Effector CD4-positive, alpha-beta T cell (primary cell): ENCODE measurements at places on chromosomes 4 and X.

- DNase-seq, result no peak
These were observed 214.3 kb downstream of the RASL11B start for GRCh38 chr4:53076374-53076958.

DNA sequence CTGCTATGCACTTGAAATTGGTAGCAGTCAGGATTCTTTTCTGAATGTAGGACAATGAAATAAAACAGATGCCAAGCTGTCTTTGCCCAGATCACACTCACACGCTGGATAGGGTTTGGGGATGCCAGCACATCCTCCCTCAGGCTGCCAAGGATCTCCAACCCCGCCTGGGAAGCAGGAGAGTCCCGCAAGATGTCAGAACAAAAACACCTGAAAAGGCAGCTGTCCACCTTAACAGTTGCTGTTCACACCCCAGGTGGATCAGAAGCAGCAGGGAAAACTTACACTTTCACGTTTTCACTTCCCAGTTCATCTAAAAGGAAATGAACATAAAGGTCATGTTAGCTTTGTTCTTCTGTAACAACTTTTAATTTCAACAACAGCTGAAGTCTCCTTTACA lies 35.7 kb downstream of the TMEM154 start:
- DNase-seq, result no peak

GRCh38 chrX:71450433-71451106 lies 82.3 kb upstream of the OGT start:
- DNase-seq, result no peak

DNA sequence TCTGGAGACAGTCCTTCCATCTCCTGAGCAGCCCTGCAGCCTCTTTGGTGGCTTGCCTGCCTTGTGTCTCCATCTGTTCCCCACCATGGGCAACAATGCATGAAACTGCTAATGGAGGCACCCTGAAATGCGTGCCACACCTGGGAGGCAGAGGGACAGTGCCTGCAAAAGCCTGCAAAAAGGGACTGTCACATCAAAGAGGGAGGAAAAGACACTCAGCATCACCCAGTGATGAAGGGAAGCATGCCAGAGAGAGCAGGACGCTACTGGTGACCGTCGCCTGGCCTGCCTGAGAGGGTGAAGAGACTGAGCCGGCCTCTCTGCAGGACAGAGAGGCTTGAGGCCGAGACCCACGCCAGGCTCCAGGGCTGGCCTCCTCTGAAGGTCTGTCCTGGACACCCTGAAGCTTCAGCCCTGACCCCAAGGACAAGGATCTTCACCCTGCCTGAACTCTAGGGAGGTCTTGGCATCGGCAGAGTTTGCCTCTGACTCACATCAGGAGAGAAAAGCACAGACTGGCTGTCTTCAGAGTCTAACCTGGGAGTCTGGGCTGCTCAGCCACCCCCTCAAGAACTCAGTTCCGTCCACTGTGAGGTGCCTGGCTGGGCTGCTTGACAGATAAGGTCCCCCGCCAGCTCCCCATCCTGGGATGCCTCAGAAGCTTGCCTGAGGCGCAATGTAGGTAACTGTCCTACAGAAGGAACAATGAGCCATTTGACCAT lies 8.1 kb downstream of the ACSL1 start:
- no peak for DNase-seq

DNA sequence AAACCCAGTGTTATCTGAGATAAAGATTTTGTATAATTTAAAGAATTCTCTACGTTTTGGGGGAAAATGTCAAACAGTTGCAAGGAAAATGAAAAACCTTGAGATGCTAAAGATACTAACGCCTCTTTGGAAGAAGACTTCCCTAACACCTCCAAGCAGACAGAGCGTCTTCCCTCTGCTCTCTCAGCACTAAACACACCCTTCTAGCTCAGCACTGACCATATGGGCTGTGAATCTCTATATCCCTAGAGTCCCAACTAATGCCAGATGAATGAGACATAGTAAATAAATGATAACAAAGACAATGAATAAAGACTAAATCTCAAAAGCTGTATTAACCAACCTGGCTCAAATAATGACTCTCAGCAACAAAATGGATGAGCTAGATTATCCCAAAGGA lies 13.3 kb downstream of the FUNDC1 start:
- no peak for DNase-seq

- DNase-seq, result no peak
These were observed 61.5 kb upstream of the RAPGEF2 start for GRCh38 chr4:159041054-159042034.

DNA sequence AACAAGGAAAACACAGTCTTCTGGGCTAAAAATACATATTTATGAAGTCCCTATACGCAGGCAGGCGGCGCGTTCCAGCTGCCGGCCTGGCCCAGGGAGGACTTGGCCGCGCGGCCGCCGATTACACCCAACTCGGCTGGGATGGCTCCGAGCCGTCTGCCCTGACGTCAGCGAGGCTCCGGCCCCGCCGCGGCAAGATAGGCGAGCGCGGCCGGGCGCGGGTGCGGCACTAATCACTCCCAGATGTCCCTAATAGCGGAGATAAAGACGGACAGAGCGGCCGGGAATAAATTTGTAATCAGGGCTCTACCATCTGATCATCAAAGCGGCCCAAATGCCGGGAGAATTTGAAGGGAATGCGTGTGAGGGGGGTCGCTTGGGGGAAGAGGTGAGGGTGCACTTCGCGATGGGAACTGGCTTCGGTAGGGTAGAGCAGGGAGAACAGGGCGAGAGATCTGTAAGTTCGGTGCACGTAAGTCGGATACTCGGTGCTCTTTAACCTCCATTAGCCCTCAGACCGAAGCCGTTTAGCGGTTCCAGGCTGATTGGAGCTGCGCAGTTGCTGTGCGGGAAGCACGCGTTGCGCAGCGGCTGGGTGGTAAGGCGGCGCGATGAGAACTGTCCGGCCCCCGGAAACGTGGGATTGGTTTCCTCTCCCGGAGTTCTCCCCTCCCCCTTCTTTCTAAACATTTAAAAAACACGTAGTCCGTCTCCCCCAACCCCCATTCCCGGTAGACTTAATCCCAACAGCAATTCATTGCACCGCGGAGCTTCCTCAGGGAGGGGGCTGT lies 7.7 kb downstream of the HAND2 start:
- DNase-seq, result no peak

DNA sequence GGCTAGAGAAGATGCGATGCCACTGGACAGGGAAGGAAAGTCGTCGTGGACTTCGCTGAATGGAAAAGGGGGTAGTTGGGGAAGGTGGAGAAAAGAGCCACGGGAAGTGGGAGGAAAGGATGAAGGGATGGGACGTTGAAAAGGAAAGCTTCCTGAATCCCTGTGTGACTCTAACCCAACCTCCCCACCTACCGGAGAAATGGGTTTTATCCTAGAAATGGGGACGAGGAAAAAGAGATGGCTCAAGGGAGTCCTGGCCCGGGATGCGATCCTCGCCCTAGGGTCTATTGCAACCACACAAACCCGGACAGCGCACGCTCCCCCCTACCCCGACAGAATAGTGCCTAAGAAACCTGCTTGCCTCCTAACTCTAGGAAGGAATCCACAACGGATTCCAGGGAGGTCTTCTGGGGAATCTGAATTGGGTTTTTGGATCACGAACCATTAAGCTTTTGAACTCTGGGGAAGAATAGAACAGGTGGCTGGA lies 738 bp upstream of the TSPAN5 start:
- no peak for DNase-seq

- DNase-seq, result no peak
These were observed 33.9 kb downstream of the PCDH7 start for GRCh38 chr4:30754021-30754420.

GRCh38 chr4:183263787-183264386 lies 56.2 kb downstream of the CLDN22 start:
- DNase-seq, result no peak
